ENCODE measurements at places on chromosomes 1 and 21.

GRCh38 chr1:162375463-162375862 is 1.2 kb downstream of the SPATA46 start:
- DNase-seq: no peak

DNA sequence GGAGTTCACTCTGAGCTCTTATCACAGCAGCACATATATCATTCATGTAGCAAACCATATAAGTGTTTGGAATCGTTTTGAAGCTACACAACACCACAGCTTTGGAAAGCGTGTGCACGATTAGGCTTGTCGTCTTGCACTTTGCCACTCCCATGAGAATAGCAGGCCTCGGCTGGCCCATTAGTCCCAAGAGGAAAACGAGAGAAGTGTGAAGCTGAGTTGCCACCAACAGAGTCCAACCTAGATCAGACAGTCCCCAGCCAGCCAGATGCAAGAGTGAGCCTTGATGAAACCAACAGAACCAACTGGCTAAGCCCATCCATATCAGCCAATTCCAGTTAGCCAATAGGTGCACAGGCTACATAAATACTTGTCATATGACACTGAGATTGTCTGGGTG is 238.4 kb downstream of the C1orf94 start:
- DNase-seq: no peak

- no peak for DNase-seq
Measured at GRCh38 chr1:211182746-211183145, 48.8 kb upstream of the KCNH1 start.

DNA sequence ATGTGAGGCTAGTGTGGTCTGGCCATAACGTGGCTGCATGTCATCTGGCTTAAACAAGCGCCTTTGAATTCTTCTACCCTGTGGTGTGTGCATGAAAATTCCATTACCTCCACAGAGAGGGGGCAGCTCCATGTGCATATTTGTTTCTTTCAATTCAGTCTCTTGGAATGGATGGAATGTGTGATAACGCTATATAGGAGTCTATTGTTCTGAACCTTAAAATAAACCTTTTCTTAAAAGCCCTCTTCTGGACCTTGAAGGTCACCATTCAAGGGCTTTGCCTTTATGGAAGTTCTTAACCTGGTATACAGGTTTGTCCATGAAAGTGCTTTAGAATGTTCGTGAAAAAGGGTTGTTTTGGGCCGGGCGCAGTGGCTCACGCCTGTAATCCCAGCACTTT is 118.2 kb upstream of the ADGRL2 start:
- no peak for DNase-seq

DNA sequence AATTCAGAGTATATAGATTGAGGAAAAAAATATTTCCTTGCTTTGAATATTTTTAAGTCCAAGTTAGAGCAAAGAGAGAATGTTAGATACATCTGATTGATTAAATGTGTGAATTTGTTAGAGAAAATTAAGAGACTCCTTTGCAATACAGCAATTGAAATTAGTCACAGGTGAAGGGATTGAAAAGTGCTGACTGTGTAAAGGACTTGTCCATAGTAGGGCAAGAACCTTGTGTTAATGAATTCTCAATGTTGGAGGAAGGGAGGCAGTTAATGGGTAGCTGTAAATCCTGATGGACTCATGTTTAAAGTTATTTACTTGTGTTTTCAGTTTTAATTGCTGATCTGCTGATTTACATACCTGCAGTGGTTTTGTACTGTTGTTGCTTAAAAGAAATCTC is 38.6 kb downstream of the ALG6 start:
- DNase-seq: no peak

- DNase-seq: no peak
Measured at GRCh38 chr1:87119541-87120140, 205.2 kb downstream of the HS2ST1 start.

- no peak for DNase-seq
Measured at GRCh38 chr1:154957091-154957657, 1.3 kb upstream of the PBXIP1 start.

GRCh38 chr1:51819810-51820209 is 58.7 kb downstream of the NRDC start:
- no peak for DNase-seq

DNA sequence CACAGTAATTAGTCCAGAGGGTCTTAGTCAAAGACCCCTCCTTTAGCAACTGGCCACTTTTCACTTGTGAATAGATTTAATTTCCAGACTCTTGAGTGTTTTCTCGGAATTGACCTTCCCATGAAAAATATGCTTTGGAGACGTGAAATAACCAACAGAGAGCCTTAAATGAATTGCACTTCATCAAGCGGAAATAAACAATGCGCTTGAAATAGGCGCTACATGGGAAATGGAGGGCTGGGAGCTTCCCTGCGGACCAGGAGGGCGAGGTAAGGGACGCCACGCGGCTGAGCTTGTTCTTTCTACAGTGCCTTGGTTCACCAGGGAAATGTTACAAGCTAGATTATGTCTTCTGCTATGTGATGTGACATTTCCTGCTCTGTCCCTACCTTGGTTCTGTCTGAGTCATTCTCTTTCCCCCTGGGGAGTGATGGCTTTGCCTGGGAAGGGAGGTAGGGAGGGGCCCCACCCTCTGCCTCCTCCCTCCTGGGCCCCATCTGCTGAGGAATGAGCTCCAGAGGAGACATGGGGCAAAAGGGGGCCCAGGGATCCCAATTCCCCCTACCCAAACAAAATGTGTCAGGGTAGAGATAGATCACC is 619.3 kb downstream of the PTPRU start:
- no peak for DNase-seq

- peak; percentile 15 for DNase-seq
Measured at GRCh38 chr1:33433509-33434362, 2.8 kb upstream of the PHC2 start.

GRCh38 chr1:17553975-17554700 is 14.6 kb downstream of the ARHGEF10L start:
- no peak for DNase-seq

DNA sequence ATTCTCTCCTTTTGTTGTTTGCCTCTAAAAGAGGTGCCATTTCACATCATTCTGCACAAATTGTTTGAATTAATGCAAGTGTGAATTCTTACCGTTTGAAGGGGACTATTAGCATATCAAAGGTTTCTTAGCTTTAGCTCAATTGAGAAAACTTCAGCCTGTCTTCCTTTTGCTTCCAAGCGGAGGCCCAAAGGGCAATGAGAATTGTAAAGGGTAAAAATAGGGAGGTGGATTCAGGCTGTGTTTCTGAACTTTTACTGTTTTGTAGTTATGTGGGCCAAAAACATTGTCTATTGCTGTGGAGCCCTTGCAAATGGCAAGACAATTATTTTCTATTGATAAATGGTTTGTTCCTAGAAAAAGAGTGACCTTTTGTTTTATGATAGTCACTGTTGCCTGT is 3.6 kb downstream of the ADGRL2 start:
- DNase-seq: no peak

DNA sequence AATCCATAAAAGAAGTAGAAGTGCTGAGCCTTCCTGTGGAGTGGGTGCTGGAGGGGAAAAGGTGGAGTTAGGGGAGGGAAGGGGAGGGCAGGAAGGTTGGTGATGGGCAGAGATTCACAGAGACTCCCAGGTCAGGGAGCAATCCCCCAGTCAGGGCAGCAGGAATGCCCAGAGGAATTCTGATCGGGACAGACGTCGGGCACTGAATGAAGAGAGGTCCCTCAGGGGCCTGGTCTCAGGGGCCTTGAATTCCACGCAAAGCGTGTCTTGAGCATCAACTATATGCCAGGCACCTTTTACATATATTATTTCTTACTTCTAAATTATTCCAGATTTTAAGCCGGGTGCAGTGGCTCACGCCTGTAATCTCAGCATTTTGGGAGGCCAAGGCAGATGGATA is 7.2 kb upstream of the PADI1 start:
- DNase-seq: peak; percentile 7

- DNase-seq: no peak
Measured at GRCh38 chr1:213041443-213041842, 9.6 kb upstream of the RPS6KC1 start.

GRCh38 chr1:30327370-30328099 is 395.9 kb downstream of the MATN1 start:
- DNase-seq: no peak

- DNase-seq: no peak
Measured at GRCh38 chr1:212286556-212287131, 1.4 kb downstream of the PPP2R5A start.

DNA sequence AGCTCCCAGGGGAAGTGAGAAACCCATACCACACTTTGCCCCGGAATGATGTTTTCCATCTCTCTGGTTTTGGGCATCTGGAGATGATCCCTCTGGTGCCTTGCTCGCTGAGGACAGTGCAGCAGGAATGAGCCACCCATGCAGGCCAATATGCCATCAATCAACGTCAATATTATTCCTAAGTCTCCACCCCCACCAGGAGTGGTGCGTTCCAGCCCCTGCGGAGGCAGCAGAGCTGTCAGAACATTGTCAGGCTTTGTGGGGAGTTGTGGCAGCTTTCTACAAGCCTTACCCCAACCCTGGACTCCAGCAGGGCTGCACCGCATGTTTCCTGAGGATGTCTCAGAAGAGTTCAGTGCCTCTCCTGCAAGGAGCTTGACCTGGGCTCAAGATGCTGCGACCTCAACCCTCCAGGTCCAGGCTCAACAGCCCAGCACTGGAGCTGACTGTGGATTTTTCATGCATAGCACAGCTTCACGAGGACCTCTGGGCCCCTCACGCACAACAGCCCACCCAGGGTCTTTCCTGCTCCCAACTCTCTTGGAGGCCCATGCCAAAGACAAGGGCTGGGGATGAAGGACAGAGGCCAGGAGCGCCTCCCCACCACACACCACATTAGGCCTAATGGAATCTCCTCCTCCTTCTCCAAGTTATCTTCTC is 67.5 kb downstream of the PSMG1 start:
- no peak for DNase-seq

DNA sequence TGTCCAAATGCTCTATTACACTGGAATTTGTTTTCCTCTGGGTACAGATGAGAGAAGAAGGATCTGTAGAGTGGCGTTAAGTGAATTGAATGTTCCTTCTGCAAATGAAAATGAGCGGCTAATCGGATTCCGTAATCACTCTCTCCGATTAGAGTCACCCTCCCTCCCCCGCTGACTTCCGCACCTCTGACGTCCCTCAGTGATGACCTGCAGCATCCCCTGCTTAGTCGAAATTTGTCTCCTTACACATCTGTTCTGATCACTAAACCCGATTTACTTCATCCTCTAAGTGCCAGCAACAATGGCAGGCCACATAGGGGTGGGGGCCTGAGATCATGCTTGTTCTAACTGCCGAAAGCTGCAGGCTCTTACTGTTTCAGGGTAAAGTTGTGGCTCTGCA is 378.7 kb downstream of the SEC16B start:
- no peak for DNase-seq

GRCh38 chr1:174800216-174800851 is 199.4 kb upstream of the CACYBP start:
- DNase-seq: no peak

GRCh38 chr1:221760911-221761310 is 19.0 kb upstream of the DUSP10 start:
- DNase-seq: no peak

GRCh38 chr1:167332503-167332902 is 111.8 kb downstream of the POU2F1 start:
- DNase-seq: no peak

- no peak for DNase-seq
Measured at GRCh38 chr1:197781968-197782721, 6.9 kb upstream of the DENND1B start.

- DNase-seq: no peak
Measured at GRCh38 chr1:190472042-190472441, 5.6 kb downstream of the BRINP3 start.

- no peak for DNase-seq
Measured at GRCh38 chr1:53637511-53638359, 101.2 kb downstream of the GLIS1 start.

GRCh38 chr21:40471103-40471502 is 375.9 kb downstream of the DSCAM start:
- DNase-seq: no peak

DNA sequence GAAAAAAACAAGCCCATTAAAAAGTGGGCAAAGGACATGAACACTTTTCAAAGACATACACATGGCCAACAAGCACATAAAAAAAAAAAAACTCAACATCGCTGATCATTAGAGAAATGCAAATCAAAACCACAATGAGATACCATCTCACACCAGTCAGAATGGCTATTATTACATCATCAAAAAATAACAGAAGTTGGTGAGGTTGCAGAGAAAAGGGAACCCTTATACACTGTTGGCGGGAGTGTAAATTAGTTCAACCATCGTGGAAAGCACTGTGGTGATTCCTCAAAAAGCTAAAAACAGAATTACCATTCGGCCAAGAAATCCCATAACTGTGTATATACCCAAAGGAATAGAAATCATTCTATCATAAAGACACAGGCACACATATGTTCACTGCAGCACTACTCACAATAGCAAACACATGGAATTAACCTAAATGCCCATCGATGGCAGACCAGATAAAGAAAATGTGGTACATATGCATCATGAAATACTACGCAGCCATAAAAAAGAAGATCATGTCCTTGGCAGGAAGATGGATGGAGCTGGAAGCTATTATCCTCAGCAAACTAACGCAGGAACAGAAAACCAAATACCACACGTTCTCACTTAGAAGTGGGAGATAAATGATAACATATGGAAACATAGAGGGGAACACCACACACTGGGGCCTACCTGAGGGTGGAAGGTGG is 70.1 kb downstream of the INTS7 start:
- DNase-seq: no peak

GRCh38 chr1:53467391-53467790 is 8.2 kb downstream of the DMRTB1 start:
- DNase-seq: no peak

DNA sequence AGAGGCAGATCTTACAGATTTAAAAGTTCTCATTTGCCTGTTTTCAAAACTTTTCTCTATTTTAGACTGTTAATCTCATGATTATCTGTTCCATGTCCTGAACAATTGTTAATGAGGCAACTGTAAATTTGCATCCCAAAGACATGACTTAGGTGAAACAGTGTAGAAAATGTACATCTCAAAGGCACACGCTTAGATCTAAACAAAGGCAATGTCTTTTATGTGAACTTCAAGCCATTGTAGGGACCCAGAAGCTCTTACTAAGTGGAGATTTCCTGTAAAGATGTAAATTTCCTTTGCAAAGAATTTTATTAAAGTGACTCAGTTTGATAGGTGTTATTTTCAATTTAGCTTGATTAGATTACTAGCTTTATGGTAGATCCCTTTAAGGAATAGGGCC is 125.2 kb upstream of the F3 start:
- DNase-seq: no peak

DNA sequence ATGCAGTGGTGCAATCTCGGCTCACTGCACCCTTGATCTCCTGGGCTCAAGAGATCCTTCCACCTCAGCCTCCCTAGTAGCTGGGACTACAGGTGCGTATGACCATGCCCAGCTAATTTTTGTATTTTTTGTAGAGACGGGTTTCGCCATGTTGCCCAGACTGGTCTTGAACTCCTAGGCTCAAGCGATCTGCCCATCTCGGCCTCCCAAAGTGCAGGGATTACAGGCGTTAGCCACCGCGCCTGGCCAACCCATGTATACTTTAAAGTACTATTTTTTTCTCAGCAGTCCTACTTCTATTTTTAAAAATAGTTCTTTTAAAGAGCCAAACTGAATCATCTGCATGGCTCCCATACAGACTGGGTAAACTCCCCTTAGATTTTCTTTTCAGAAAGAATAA is 3.5 kb downstream of the STK40 start:
- DNase-seq: peak; percentile 7
